ENCODE measurements at places on chromosomes 4 and X.

GRCh38 chrX:13001097-13001496 is 26.2 kb downstream of the TMSB4X start:
- DNase-seq, result no peak

DNA sequence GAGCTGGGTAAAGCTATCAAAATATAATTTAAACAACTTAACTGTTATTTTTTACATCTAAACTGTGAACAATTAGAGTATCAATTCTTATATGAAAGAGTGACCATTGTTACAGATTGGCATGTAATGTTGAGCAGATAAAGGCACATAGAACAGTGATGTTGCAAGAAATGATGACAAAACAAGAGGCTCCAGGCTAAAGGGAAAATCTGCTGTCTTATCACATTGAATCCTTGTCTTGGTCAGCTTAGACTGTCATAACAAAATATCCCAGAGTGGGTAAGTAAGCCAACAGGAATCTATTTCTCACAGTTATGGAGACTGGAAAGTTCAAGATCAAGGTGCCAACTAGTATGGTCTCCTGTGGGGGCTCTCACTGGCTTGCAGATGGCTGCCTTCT is 154.1 kb upstream of the PPP3CA start:
- DNase-seq, result no peak

- DNase-seq, result no peak
Observed at GRCh38 chr4:16140879-16141249, 57.0 kb upstream of the PROM1 start.

- DNase-seq, result peak; percentile 42
Observed at GRCh38 chr4:163544407-163545038, 50.0 kb downstream of the TMA16 start.

DNA sequence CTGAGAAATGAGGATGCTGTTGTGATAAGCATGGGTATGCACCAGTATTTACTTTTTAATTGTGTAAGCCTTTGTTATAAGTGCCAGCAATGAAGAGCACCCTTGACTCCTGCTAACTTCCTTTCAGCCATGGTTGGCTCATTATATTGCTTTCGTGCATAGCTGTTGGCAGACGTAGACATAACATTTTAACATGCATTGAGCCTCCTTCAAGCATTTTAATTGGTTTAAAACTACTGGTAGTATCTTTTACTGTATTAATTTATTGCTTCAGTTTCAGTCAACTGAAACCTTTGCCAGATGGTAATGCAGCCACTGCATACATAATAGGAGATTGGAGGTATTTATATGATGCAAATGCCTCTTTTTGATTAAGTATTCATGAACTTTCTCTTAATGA is 1285.4 kb downstream of the PCDH18 start:
- no peak for DNase-seq

DNA sequence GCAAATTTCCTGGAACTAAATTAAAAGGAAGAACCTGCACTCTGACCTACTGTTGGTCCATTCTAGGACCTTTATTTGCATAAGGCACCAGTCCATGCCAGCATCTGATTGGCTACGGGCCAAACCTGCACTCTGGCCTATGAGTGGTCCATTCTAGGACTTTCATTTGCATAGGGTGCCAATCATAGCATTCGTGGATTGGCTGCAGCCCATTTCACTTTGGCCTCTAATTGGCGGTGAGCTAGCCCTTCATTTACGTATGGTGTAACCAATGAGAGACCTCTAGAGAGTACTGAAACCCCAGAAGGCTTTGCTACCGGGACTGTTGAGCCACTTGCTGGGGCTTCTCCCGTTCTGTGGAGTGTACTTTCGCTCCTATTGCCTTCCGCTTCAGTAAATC is 6.1 kb upstream of the RNF175 start:
- DNase-seq, result no peak

GRCh38 chrX:41491267-41492004 is 44.3 kb downstream of the NYX start:
- no peak for DNase-seq

DNA sequence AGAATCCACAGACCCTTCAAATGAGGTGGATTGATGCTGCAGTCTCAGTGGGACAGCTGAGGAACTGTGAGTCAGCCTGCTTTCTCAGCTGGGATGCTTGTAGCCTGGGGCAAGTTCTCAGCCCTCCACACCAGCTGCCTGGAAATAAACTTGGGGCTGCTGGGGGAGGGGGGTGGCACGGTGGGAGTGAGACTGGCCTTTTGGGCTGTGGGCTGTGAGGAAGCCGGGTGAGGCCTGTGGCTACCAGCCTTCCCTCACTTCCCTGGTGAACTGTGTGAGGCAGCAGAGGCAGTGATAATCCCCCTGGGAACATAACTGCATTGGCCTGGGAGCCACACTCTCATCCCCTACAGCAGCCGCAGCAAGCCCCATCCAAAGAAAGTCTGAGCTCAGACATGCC is 114.5 kb upstream of the GUCY1A1 start:
- DNase-seq, result no peak

GRCh38 chr4:78092850-78093249 is 35.7 kb downstream of the FRAS1 start:
- no peak for DNase-seq

GRCh38 chr4:10173754-10174749 is 57.5 kb upstream of the WDR1 start:
- DNase-seq, result no peak

DNA sequence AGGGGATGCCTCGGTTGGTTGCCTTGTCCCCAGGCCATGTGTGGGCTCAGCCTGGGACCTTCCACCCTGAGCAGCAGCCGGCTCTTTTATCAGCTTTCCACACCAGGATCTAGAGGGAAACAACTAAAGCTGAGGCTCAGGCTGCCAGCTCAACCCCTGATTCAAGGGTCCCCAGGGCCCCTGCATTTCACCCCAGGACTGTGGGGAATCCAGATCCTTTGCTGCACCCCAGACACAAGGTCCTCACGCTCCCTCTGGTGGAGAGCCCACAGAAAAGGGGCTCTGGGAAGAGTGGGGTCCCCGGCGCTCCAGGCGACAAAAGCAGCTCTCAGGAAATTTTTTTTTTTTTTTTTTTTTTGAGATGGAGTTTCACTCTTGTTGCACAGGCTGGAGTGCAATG is 64.3 kb downstream of the ZFYVE28 start:
- DNase-seq, result no peak

GRCh38 chr4:56051029-56051709 is 102.4 kb downstream of the CEP135 start:
- DNase-seq, result no peak

- DNase-seq, result no peak
Observed at GRCh38 chr4:152165846-152166245, 370.0 kb downstream of the FBXW7 start.

GRCh38 chrX:19893727-19894126 is 6.3 kb upstream of the SH3KBP1 start:
- no peak for DNase-seq

DNA sequence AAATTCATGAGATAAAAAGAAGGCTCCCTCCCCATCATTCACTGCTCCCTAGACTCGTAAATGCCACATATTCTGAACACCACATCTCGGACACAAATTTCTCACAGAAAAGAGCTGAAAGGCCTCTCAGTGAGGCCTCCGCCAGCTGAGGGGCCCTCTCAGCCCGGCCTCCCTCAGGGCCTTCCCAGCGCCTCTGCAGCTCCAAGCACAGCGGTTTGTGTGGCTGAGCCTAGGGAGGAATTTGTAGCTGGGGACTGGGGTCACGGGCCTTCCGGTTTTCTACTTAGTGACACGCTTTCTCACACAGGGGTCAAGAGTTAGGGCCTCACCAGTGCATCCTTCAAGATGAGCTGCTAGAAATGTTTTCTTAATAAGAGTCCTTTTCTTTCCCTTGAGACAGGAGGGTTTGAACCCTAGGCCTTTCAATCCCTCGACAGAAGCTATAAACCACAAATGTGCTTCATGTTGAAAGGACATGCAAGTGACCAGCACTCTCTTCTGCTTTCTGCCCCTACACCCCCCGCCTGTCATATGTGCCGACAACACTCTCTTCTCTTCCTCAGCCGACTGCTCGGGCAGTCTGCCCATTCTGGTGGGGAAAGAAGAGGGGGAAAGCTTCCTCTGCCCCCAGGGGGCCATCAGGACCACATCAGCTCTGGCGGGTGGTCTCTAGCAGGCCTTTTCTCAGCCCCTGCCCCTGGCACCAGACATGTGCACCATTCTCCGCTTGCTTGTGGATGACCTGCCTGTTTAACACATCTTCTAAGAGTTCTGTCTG is 104.9 kb downstream of the CHIC2 start:
- no peak for DNase-seq

- DNase-seq, result no peak
Observed at GRCh38 chrX:130563476-130563875, 161.7 kb downstream of the RBMX2 start.

DNA sequence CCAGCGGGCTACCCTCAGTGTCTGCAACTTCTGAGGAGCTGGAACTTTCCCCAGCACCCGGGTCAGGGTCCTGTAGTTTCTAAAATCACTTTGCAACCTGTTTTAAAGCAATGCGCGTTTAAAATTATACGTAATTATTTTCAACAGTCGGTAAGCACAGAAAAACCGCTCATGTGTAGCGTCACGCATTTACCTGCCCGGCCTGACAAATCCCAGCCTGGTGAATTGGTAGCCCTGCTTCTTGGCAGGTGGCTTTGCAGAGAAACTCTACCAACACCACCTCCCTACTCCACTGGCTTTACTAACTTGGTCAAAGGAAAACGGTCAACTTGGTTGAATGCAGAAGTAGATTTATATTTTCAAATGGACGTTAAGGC is 640 bp downstream of the BANK1 start:
- no peak for DNase-seq

GRCh38 chr4:137476345-137476744 is 55.9 kb downstream of the PCDH18 start:
- no peak for DNase-seq

GRCh38 chr4:1265351-1265750 is 16.4 kb upstream of the CTBP1 start:
- DNase-seq, result no peak

DNA sequence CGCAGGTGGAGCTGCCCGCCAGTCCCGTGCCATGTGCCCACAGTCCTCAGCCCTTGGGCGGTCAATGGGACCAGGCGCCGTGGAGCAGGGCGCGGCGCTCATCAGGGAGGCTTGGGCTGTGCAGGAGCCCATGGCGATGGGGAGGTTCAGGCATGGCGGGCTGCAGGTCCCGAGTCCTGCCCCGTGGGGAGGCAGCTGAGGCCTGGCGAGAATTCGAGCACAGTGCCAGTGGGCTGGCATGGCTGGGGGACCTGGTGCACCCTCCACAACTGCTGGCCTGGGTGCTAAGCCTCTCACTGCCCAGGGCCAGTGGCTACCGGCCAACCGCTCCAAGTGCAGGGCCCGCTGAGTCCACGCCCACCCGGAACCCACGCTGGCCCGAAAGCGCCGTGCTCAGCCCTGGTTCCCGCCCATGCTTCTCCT is 646.5 kb downstream of the GABRG1 start:
- DNase-seq, result no peak

DNA sequence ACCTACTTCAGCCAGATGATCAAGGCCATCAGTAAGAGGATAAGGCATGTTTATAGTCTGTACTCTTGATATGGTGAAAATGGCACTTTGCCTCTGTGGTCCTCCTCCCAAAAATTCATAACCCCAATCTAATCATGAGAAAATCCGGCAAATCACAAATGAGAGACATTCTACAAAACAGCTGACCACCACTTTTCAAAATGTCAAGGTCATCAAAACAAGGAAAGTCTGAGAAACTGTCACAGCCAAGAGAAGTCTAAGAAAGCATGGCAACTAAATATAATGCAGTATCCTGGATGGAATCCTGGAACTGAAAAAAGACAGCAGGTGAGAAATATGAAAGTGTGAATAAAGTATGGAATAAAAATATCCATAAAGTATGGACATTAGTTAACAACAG is 226.6 kb upstream of the INTU start:
- DNase-seq, result no peak

GRCh38 chrX:50723006-50723405 is 91.0 kb downstream of the SHROOM4 start:
- no peak for DNase-seq

DNA sequence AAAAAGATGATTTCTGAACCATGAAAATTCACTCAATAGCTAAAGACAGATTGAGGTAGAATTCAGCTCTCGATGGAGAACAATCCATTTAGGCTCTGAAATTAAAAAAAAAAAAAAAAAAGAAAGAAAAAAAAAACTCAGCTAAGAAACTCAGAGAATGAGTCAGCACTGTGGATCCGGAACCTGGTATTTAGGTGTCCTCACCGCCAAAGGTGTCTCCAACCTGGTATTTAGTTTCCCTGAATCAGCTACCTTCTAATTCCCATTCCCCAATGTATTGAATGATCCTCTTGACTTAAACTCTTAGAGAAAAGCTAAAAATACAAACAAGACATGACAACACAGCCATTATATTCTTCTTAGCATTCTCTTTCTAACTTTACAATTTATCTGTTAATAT is 150.3 kb upstream of the RASGEF1B start:
- DNase-seq, result no peak

Measured in T-cell (primary cell).